Esophagus mucosa (tissue), 1 donor: ENCODE measurements at places on chromosomes 7 and 10. TPM values are rescaled to one million over a fixed set of nuclear protein-coding genes. Genes with fewer than 3 reads are reported as not detected.

GRCh38 chr7:129828078-129828762, 124.5 kb downstream of the UBE2H start:
- no peak for ATAC-seq

GRCh38 chr7:36904101-36904500, 179.8 kb upstream of the AOAH start:
- no peak for ATAC-seq

- ATAC-seq = no peak
Observed at GRCh38 chr7:48363174-48363573, 191.9 kb downstream of the ABCA13 start.

DNA sequence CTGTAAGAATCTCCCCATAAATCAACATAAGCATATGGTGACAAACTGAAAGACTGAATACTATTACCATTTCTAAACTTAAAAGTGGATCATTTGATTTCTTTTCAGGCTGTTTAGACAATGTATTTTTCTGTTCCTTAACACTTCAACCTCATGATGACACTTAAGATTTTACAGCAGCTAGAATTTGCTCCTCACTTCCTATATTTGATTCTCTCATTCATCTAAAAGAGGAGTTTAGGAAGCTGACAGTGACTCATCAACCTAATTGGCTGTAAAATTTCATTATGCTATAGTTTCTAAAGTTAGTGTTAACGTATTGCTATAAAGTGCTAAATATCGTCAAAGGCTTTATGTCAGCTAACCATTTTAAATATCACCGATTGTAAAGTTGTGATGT, 478.7 kb downstream of the GRM8 start:
- no peak for ATAC-seq

DNA sequence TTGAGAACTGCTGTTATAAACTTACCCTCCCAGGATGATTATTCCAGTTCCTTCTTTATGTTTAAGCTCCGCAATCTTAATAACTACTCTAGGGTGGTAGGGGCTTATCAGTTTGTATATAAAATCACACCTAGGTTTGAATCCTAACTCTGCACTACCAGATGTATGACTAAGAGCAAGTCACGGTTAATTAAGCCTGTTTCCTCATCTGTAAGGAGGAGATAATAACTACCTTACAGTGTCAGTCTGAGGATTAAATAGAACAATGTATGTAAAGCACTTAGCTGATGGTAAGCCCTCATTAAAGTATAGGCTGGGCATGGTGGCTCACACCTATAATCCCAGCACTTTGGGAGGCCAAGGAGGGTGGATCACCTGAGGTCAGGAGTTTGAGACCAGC, 9.2 kb downstream of the DNA2 start:
- ATAC-seq = peak; percentile 98

The GDF2 gene
- total RNA-seq = not detected

The ITIH5 gene
- total RNA-seq = 2.3 TPM

The ELFN1 gene
- total RNA-seq = 0.68 TPM

The SHOC2 gene
- 38.8 TPM for total RNA-seq

The CYP26A1 gene
- not detected for total RNA-seq
